Hypothalamus (tissue), 51 donors: ENCODE measurements at places on chromosomes 11 and 22.

DNA sequence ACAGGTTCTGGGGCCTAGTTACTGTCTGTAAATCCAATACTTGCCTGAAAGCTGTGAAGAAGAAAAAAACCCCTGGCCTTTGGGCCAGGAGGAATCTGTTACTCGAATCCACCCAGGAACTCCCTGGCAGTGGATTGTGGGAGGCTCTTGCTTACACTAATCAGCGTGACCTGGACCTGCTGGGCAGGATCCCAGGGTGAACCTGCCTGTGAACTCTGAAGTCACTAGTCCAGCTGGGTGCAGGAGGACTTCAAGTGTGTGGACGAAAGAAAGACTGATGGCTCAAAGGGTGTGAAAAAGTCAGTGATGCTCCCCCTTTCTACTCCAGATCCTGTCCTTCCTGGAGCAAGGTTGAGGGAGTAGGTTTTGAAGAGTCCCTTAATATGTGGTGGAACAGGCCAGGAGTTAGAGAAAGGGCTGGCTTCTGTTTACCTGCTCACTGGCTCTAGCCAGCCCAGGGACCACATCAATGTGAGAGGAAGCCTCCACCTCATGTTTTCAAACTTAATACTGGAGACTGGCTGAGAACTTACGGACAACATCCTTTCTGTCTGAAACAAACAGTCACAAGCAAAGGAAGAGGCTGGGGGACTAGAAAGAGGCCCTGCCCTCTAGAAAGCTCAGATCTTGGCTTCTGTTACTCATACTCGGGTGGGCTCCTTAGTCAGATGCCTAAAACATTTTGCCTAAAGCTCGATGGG, 13.5 kb downstream of the PIK3IP1 start:
- no peak for DNase-seq

GRCh38 chr22:42156598-42156997, 26.0 kb upstream of the CYP2D6 start:
- no peak for DNase-seq

GRCh38 chr22:50708474-50708873, 29.5 kb upstream of the ACR start:
- no peak for DNase-seq

DNA sequence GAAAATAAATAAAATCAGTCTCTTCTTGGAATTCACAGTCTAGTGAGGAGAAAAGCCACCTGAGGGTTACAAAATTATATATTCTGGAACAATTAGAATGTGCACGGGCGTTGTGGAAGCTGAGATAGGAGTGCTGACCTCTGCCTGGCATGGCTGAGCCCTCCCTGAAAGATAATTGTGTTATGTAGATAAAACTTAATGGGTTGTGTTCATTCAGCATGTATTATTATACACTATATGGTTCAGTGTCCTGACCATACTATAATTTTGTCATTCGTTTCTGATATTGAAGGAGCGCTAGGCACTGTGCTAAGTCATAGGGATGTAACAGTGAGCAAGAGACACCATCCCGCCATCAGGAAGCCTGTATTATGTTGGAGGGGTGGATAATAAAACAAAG, 3.7 kb downstream of the ACAT1 start:
- no peak for DNase-seq

GRCh38 chr11:66069715-66070603, at the start of gene PACS1:
Gene PACS1, plus strand, starts transcription at chr11:66070272. Its CDS starts 215 bp downstream, at chr11:66070487.
- DNase-seq = peak; percentile 49
